Activated T-cell treated with anti-CD3 and anti-CD28 coated beads, Interleukin-2, amount 50 U/mL, for 4 hours (primary cell): ENCODE measurements at places on chromosomes 3 and 15.

DNA sequence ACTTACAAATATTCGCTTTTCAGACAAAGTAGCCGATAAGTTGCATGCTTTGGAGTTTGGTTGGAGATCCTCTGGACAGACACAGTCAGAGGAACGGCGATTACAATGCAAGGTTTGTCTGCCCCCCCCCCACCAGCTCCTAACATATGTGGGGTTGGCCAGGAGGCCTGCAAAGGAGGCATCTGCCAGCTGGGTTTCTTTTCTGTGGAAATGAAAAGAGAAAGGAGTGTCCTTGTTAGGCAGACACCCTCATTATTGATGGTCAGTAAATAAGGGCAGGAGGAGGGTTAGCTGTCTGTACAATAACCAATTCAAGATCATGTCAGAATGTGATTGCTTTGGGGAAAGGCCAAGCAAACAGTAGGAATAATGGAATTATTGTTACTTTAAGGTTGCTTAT lies 49.1 kb downstream of the TLNRD1 start:
- DNase-seq = no peak

DNA sequence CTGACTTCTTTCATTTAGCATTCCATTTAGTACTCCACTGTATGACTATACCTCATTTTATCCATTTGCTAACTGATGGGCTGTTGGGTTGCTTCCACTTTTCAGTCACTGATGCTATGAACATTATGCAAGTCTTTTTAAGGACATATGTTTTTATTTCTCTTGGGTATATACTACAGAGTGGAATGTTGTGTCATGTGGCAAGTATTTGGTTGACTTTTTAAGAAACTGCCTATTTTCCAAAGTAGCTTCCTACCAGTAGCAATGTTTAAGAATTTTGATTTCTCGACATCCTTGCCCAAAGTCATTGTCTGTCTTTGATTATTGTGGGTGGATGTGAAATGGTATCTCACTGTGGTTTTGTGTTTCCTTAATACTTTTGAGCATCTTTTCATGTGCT lies 110.1 kb upstream of the TPM1 start:
- DNase-seq = no peak

DNA sequence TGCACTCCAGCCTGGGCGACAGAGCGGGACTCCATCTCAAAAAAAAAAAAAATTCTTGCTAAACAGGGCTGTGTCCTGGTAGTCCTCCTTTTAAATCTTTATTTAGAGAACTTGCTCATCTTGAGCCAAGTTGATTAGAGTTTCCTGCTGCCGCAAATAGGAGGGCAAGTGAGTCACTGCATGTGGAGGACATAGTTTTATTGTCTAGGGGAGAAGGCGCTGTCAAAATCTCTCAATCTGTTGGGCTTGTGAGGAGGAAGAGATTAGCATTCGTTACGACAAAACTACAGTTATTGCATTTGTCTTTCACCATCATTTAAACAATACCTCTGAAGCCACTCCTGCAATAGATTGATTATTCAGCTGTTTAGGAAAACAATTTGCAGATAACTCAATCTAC lies 11.5 kb downstream of the MUC4 start:
- DNase-seq = no peak

DNA sequence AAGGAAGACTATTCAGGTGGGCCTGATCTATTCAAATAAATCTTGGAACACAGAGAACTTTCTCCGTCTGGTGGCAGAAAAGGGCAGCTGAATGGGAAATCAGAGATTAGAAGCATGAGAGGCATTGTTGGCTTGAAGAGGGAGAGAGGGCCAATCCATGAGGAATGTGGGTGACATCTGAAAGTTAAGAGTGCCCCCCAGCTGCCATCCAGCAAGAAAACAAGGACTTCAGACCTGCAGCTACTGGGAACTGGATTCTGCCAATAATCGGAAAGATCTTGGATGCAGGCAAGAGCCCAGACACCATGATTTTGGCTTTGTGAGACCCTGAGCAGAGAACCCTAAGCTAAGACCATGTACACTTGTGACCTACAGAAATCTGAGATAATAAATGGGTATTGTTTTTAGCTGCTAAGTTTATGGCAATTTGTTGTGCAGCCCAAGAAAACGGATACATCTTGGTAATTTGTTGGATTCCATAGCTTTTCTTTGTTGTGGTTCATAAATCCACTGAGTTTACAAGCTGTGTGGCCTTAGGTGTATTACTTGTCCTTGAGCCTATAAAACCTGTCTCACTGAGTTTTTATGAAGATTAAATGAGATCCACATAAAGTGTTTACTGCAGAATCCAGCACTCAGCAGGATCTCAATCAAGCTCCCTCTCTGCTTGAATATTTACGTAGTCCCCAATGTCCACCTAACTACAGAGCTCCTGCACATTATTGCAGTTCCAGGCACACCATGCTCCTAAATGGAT lies 82.1 kb upstream of the PRTG start:
- DNase-seq = no peak

DNA sequence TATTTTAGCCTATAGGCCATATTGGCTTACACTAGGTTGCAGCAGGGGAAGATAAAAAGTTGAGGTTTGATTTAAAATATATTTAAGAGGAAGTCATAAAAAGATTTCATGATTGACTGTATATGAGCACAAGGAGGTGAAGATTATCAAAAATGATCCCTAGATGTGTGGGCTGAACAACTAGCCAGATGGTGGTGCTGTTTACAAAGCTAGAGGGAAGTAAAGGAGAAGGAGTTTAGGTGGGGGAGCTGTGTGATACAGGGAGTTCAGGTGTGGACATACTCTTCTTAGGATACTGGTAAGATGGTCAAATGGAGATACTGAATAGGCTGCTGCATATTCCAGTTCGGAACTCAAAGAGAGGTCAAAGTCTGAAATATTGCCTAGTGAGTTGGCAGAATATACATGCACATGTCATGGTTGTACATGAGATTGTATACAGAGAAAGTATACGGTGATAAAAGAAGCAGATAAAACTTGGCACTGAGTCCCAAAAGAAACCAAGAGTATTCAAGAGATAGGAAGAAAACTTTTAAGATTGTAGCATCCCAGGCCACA lies 727.8 kb downstream of the NLGN1 start:
- DNase-seq = no peak

- DNase-seq = no peak
These were observed 67.3 kb upstream of the ST3GAL6 start for GRCh38 chr3:98695796-98696195.

GRCh38 chr3:184491867-184492615 lies 69.5 kb upstream of the EPHB3 start:
- DNase-seq = no peak

DNA sequence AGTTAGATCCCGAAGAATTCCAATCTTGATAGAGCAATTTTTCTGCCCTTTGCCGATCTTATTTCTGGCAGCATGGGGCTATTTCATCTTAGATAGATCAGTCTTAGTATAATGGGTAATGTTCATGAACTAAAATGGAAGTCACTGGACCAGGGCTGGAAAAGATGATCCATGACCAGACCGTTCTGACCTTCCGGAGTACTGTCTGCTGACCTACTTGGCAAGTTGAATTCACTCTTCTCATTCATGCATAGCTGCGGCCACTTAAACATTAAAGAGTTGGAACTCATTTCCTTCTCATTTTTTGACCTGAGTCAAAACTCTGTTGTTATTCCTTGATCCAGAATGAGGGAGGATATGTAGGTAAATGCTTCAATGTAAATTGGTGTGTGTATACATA lies 32.5 kb downstream of the GMNC start:
- no peak for DNase-seq

DNA sequence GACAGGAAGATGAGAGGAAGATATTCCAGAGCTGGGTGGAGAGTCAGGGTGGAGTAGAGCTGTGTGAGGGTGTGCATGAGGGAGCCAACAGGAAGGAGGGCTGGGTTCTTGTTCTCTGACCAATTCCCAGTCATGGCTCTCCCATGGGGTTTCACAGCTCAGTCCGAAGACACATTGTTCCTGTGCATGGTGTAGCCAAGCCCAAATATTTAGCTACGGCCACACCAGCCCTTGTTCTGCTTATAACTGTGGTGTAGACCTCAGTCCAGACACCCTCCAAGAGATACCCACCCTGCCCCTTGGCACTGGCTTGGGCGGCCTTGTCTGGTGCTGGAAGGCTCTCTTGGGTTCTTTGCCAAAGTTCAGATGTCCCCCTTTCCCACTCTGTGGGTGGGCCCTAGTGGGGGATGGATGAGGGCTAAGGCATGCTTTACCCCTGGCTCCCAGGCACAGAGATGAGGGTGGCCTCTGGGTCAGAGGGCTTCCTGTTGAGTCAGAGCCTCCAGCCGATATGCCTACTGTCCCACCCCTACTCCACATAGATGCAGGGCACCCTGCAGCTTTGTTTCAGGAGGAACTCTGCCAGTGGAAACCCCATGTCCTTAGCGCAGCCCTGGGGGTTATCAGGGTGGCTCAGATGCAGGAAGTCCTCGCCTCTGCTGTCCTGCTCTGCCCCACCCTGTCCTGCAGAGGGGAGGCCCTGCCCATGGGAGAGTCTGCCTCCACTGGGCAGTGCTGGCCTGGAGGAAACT lies 271.2 kb upstream of the CTDSPL start:
- DNase-seq = no peak

DNA sequence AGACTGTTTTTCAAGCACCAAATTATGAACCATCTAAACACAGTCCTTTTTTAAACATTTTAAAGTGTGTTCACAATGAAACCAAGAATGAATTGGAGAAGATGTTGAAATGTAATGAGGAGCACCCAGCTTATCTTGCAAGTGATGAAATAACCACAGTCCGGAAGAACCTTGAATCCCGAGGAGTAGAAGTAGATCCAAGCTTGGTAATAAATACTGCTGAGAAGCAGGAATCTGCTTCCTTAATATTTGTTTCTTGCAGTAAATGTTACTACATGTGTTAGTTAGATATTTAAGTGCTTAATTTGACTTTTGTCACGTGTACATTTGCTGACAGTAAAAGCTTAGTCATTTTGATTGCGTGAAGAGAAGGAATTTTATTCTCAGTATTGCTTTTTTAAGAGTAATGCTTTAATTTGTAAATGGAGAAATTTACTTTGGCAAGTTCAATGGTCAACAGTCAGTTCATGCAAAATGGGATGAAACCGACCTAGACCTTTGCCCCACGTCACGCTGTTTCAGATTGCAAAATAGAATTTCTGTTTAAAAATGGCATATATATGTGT lies 69.8 kb downstream of the OPA1 start:
- no peak for DNase-seq

- DNase-seq = no peak
These were observed 48.8 kb downstream of the CCDC12 start for GRCh38 chr3:46927718-46928073.

- no peak for DNase-seq
These were observed 65.8 kb upstream of the CADPS start for GRCh38 chr3:62940771-62941563.

DNA sequence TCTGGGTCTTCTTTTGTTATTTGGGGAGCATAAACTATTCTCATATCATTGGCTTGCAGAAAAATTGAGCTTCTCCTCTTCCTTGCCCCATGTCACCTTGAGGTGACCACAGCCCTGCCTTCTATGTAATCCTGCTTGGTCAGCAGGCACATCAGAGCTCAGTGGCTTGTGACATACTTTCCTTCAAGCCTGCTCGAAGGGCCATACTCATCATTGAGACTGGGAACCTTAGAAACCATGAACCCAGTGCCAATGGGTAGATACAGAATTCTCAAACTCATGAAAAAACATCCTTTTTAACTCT lies 3.7 kb upstream of the CCR2 start:
- no peak for DNase-seq
